ENCODE measurements at places on chromosomes 6 and 20.

GRCh38 chr6:37548067-37548674, 48.5 kb upstream of the CCDC167 start:
- no peak for DNase-seq

DNA sequence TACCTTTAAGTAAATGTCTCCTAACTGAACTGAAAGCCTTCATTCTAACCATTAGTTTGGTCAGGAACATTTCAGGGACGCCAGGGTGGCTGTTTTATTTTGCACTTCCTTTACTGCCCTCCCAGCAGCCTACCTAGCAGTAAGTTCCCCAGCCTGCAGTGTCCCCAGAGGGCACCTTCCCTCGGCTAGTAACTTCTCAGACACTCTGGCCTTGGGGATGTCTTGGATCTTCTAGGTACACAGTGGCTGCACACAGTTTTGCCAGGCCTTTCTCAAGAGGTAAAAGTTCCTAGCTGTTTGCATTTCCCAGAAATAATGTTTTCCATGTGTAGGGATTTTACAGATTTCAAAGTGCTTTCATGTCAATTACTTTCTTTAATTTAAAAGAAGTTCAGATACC, 378 bp upstream of the LAMA2 start:
- no peak for DNase-seq

DNA sequence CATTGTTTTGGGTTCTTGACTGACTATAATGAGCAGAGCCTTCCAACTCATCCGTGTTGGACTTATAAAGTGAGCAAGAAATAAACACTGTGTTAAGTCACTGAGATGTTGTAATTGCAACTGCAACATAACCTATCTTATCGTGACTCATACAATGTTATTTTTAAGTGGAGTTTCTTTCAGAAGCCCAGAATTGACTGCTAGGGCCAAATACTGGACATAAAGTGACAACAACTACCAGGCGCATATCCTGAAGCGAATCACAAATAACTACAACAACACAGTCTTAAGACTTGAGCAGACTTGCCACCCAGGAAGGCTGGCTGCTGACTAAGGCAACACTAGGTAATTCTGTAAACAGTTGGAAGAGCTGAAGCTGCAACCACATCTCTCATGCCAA, 326.6 kb downstream of the COL12A1 start:
- DNase-seq: no peak

- no peak for DNase-seq
Observed at GRCh38 chr6:140230282-140230681, 855.8 kb upstream of the CITED2 start.

- no peak for DNase-seq
Observed at GRCh38 chr20:12927489-12927888, 81.3 kb upstream of the SPTLC3 start.

GRCh38 chr6:50555982-50556381, 157.3 kb upstream of the TFAP2D start:
- no peak for DNase-seq

Data from umbilical cord (tissue), 2 donors.